ENCODE measurements at places on chromosomes 5 and 9. TPM values are rescaled to one million over a fixed set of nuclear protein-coding genes. Genes with fewer than 3 reads are reported as not detected.

Gene FGD3
- total RNA-seq, result 21.6 TPM

Gene GADD45G
- 19.8 TPM for total RNA-seq

Gene CPLANE1
- 18.7 TPM for total RNA-seq

Gene CDX1
- total RNA-seq, result not detected

Gene IL3
- total RNA-seq, result not detected

Gene CAMLG
- 27.0 TPM for total RNA-seq

Gene LCN1
- total RNA-seq, result not detected

Gene PCDH1
- 66.6 TPM for total RNA-seq

DNA sequence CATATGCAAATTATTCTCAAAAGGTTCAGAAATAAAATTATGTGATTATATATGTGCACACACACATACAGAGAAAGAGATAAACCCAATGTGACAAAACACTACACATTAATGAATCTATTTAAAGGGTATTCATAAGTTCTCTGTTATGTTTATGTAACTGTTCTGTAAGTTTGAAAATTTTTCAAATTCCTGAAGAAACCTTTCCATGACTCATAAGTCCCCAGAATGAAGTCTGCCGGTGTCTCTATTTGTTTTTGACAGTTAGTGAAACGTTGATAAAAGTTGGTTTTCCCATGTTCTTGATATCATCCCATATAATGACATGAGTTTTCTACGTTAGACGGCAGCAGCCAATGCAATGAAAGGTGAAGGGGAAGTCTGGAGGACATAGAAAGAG is 199.5 kb upstream of the PUM3 start:
- no peaks in the 10 kb centered on the region for H3K36me3 ChIP-seq
- no peak overlapping the region for H3K4me3 ChIP-seq
- H3K4me1 ChIP-seq, result no peaks in the 10 kb centered on the region
- no peaks in the 10 kb centered on the region for H3K27me3 ChIP-seq
- H3K27ac ChIP-seq, result no peak overlapping the region

DNA sequence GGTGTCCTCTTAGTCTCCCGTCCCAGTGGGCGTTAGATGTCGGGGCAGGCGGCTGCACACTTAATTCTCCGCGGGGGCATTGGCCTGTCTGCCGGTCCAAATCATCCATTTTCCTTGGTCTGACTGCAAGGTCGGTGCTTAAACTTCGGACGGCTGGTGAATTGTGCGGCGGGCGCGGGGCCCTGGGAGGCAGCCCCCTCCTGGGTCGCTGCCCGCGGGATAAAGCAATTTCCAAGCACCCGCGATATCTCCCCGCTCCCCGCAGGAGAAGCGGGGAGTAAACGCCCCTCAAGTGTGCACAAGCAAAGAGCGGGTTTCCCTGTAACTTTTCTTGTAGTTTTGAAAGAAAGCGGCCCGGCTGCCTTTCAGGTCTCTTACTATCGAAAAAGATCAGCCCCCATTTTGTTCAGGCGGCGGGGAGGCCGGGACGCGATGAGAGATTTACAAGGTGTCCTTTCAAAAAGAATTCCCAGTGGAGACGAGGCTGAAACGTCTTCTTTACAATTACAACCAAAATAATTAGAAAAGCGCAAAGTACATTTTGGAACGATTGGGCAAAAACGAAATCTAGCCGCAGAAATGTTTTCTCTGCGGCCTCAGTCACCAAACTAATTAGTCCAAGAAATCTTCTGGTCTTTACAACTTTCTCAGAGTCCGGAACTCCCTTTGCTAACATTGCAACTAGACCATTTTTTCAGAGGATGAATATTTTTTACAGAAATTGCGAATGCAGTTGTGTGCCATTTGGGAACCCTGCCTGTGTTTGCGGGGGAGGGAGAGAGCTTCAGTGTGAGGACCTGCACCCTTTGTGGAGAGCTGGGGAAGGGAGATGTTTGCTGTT is 1.8 kb downstream of the IRX1 start:
- H3K36me3 ChIP-seq, result no peaks in the 10 kb centered on the region
- H3K4me1 ChIP-seq, result peaks cover 11% of the 10 kb centered on the region
- H3K27me3 ChIP-seq, result peaks cover 97% of the 10 kb centered on the region
- DNase-seq, result no peak
- no peak overlapping the region for H3K27ac ChIP-seq
- H3K4me3 ChIP-seq, result peak overlapping the region; percentile 41

DNA sequence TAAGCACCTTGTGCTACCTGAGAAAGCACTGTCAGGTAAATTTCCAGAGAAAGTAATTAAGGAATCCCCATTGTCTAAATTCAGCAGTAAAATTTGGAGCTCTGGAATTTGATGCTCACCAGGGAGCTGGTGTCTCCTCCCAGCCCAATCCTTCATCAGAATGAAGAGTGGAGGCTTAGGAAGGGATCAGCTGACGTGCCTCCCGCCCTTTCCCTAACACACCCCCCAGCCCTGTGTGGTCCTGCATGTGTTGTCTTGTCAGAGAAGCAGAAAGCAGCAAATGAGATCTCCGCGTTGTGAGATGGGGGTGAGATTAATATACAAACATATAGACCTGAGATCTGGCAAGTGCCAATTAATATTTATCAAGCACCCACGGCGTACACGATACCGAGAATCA is 26.9 kb upstream of the BARHL1 start:
- no peaks in the 10 kb centered on the region for H3K36me3 ChIP-seq
- H3K27ac ChIP-seq, result no peak overlapping the region
- H3K4me3 ChIP-seq, result no peak overlapping the region
- no peaks in the 10 kb centered on the region for H3K27me3 ChIP-seq
- no peaks in the 10 kb centered on the region for H3K4me1 ChIP-seq

DNA sequence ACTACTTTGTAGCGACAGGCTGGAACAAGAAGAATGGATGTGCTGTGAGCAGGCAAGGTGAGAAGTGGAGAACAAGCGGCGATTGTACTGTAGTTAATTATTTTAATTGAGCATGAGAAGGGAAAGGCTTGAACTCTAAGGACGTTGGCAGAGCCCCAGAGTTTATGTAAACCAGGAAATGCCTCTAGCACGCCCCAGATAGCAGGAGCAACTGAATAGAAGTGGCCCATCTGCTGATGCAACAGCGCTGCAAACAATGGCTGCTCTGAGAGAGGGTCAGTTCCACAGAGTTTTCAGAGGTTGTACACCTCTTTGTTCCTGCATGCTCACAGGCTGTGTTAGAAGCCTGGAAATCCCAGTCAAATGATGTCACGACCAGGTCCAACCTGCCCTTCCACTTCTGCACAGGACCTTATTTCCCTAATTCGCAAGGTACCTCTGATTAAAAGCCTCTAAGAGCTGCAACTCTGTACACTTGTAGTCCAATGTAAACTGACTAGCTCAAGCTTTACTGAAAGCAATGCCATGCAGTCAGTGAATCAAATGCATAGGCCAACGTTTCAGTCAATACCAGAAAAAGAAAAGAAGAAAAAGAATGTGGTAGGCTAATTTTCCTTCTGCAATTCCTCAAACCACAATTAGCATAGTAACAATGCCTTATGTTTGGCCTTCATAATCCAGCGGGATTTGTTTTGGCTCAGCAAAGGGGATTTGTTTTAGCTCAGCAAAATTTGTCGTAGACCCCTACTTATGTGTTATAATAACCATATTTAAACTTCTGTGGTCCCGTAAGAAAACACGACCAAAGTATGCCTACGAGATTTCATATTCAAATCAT is 119.6 kb upstream of the RETREG1 start:
- no peak overlapping the region for H3K4me3 ChIP-seq
- H3K27ac ChIP-seq, result peak overlapping the region; percentile 77
- peaks cover 6% of the 10 kb centered on the region for H3K36me3 ChIP-seq
- H3K4me1 ChIP-seq, result peaks cover 34% of the 10 kb centered on the region
- DNase-seq, result peak; percentile 69

DNA sequence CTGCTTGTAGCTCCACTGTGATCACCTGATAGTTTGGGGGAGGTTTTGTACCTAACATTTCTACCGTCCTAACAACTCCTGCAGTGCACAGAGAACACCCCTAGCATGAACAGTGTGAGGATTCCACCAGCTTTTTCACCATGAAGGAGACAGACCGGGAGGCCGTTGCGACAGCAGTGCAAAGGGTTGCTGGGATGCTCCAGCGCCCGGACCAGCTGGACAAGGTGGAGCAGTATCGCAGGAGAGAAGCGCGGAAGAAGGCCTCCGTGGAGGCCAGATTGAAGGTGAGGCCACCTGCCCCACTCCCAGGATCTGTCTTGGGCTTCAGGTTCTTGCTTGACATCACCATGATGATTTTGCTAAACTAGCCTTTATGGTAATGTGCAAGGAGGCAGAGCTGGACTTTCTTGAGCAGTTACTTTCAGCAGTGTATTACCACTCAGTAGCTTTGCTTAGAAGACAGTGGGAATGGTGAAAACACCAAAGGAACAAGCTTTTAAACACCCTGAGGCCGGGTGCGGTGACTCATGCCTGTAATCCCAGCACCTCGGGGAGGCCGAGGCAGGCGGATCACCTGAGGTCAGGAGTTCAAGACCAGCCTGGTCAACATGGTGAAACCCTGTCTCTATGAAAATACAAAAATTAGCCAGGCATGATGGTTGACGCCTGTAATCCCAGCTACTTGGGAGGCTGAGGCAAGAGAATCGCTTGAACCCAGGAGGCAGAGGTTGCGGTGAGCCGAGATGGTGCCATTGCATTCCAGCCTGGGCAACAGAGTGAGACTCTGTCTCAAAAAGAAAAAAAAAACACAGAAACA is 3.3 kb downstream of the EXOC3 start:
- H3K36me3 ChIP-seq, result peaks cover 54% of the 10 kb centered on the region
- H3K27ac ChIP-seq, result no peak overlapping the region
- no peak overlapping the region for H3K4me3 ChIP-seq
- H3K4me1 ChIP-seq, result peaks cover 24% of the 10 kb centered on the region
- peak; percentile 15 for DNase-seq

- no peaks in the 10 kb centered on the region for H3K27me3 ChIP-seq
- no peak overlapping the region for H3K4me3 ChIP-seq
- no peaks in the 10 kb centered on the region for H3K36me3 ChIP-seq
- no peak for DNase-seq
- H3K27ac ChIP-seq, result no peak overlapping the region
Measured at GRCh38 chr5:21199087-21199486, 1211.1 kb upstream of the CDH18 start.

GRCh38 chr9:104993291-104993963 is 65.5 kb upstream of the ABCA1 start:
- H3K27ac ChIP-seq, result peak overlapping the region; percentile 92
- no peaks in the 10 kb centered on the region for H3K36me3 ChIP-seq
- DNase-seq, result peak; percentile 73
- no peaks in the 10 kb centered on the region for H3K27me3 ChIP-seq
- H3K4me3 ChIP-seq, result no peak overlapping the region

DNA sequence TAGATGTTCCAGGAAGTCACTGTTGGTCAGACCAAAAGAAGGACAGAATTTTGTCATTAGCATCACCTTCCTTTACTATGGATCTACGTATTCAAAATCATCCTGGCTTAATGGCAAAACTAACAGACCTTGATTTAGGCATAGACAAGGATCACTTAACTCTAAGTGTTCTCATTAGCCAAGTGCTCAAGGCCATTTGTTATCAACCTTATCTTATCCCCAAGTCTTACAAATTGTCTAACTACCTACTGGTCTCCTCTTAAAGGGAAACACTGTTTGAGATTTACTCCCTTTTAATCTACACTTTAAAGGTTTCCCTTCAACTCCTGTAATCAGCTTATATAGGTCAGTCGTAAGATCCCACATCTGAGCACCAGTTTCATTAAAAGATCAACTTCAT is 1197.5 kb upstream of the C9orf72 start:
- H3K36me3 ChIP-seq, result no peaks in the 10 kb centered on the region
- H3K4me1 ChIP-seq, result no peaks in the 10 kb centered on the region
- H3K27ac ChIP-seq, result no peak overlapping the region
- no peak overlapping the region for H3K4me3 ChIP-seq
- no peak for DNase-seq

- H3K27me3 ChIP-seq, result no peaks in the 10 kb centered on the region
- H3K4me1 ChIP-seq, result peaks cover 20% of the 10 kb centered on the region
- no peak overlapping the region for H3K27ac ChIP-seq
- H3K4me3 ChIP-seq, result no peak overlapping the region
- H3K36me3 ChIP-seq, result no peaks in the 10 kb centered on the region
Measured at GRCh38 chr9:4590430-4591122, 71.5 kb upstream of the PLPP6 start.

GRCh38 chr5:179111267-179112207 is 51.4 kb downstream of the ZNF354C start:
- H3K36me3 ChIP-seq, result no peaks in the 10 kb centered on the region
- no peak for DNase-seq
- no peaks in the 10 kb centered on the region for H3K27me3 ChIP-seq
- no peak overlapping the region for H3K27ac ChIP-seq

GRCh38 chr5:38527475-38527874 is 29.0 kb downstream of the LIFR start:
- no peak overlapping the region for H3K27ac ChIP-seq
- no peak for DNase-seq
- H3K36me3 ChIP-seq, result peaks cover 49% of the 10 kb centered on the region
- H3K4me1 ChIP-seq, result peaks cover 21% of the 10 kb centered on the region
- H3K27me3 ChIP-seq, result no peaks in the 10 kb centered on the region

GRCh38 chr9:23850690-23851629 is 24.9 kb upstream of the ELAVL2 start:
- peaks cover 20% of the 10 kb centered on the region for H3K27me3 ChIP-seq
- peak overlapping the region; percentile 39 for H3K4me3 ChIP-seq

Measured in upper lobe of right lung (tissue), 1 donor.